Fibroblast of skin of abdomen (primary cell): ENCODE measurements at places on chromosomes 3 and 15.
A peak's percentile ranks its signal among the peaks of the same experiment; 100 is the strongest.

DNA sequence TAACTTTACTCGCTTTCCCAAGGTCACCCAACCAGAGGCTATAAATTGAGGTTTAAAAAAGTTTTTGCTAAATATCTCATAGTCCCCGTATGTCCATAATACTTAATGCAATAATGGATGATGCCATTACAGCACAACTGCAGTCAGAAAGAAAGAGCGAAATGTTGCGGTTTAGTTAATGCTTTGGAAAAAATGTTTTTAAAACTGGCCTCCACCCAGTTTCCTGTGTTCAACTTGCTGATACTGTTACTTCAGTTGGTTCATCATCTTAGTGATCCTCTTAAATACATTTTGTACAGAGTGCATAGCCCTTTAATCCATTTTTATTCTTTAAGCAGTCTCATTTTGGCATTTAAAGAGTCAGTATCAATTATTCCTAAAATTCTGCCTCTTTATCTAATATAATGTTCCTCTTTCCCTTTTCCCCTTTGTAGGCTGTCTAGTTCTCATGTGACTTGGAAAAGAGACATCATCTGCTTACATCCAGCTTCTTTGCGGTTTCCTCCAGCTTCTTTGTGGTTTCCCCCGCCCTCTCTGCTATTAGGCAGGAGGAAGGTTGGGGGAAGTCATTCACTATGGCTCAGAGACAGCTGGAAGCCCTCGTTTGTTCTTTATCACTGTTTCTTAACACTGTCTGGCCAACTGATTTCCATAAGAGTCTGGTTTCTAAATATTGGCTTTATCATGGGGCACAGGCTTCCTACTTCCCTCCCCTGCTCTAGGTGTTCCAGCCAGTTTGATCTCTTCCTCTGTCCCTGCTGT is 154.3 kb downstream of the GOLIM4 start:
- DNase-seq, result peak; percentile 94

DNA sequence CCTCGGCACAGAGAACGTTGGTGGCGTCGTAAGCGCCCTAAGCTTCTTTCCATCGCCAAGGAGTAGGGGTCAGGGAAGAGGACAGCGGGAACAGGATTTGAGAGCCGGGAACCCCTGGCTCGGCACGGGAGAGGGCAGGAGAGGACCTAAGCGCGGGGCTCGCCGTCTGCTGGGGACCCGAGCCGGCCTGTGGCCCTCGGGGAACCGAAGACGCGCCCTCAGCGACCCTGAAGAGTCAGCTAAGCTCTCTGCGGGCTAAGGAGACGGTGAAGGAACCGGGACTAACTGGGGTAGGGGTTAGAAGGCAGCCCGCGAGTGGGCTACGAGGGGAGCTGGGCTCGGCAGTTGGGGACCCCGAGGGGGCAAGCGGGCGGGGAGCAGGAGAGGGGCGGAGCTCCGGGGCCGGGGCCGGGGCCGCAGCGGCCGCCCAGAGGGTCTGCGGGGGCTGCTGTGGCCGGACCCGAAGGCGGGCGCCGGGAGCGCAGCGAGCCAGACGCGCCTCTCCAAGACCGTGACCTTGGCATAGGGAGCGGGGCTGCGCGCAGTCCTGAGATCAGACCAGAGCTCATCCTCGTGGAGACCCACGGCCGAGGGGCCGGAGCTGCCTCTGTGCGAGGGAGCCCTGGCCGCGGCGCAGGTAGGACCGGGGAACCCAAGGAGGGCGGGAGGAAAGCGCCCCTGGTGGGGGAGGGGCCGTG is 574 bp downstream of the CASR start:
- no peak for DNase-seq

- DNase-seq, result no peak
Observed at GRCh38 chr3:36762918-36763849, 1.2 kb downstream of the DCLK3 start.

DNA sequence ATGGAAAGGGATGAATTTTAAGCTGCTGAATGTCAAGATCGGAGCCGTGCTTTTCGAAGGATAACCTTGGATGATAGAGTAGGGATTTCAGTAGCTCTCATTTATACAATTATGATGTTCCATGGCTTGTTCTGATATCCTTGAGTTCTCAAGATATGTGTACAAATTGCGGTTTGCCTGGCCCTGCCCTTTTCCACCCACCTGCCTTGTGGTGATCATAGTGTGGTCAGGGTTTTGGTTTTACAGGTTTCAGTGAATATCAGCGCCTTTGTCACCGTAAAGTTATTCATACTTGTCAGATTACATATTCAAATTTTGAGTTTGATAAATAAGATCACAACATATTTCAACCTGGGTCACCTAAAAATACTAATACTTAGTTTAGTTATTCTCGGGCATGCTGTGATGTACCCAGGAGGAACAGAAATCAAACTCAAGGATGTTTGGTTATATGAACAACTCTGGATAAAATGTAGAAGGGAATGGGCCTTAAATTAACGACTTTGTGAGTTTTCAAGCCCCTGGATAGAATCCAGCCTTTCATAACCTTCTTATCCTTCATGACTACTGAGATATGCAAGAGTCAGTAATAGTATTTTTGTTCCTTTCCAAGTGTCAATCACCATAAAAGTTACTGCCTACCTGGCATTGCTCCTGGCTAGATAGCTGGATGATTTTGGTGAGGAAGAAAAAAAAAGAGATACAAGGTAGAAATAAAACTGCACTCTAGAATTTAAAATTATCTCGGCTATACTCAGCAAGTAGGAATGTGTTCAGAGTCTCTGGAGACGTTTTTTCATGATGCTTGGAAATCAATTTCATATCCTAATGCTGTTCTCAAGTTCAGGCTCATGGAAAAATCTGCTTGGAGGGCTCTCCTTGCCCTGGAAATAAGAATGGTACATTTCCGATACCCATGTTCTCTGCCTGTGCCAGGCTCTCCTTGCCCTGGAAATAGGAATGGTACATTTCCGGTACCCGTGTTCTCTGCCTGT is 209.2 kb upstream of the TPRG1 start:
- peak; percentile 10 for DNase-seq

DNA sequence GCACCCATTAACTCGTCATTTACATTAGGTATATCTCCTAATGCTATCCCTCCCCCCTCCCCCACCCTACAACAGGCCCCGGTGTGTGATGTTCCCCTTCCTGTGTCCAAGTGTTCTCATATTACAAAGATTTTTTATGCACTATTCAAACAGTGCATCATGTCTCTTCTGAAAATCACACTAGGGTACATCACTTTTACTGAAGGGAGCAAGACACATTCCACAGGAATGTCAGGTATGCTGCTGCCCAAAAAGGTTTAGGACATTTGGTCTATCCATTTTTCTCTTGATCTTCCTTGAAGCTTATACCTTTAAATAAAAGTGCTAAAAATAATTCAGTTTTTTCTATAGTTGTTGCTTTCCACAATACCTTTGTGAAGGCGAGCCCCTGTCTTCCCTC is 9.2 kb upstream of the EPHA3 start:
- DNase-seq, result peak; percentile 35

- no peak for DNase-seq
Observed at GRCh38 chr3:42270561-42270960, 4.6 kb upstream of the CCK start.

GRCh38 chr15:36769098-36769497 is 189.7 kb downstream of the CDIN1 start:
- DNase-seq, result peak; percentile 82

DNA sequence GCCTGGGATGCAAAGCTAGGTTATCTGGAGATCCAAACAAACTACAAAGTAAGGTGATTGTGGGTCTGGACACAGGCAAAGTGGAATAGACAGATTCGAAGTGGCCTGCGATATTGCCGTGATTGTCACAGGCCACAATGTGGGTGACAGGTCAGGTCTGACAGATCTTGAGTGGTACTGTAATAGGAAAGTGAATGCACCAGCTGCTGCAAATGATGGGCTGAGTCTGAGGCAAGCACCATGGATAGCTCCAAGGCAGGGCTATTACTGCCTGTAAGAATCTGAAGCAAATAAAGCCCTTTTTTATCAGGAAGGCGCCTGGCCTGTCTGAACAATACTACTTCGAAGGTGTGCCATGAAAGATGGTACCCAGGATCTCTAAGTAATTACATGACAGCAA is 10.0 kb downstream of the ARMC8 start:
- peak; percentile 28 for DNase-seq

- DNase-seq, result no peak
Observed at GRCh38 chr15:62253294-62253693, 88.2 kb upstream of the C2CD4B start.

DNA sequence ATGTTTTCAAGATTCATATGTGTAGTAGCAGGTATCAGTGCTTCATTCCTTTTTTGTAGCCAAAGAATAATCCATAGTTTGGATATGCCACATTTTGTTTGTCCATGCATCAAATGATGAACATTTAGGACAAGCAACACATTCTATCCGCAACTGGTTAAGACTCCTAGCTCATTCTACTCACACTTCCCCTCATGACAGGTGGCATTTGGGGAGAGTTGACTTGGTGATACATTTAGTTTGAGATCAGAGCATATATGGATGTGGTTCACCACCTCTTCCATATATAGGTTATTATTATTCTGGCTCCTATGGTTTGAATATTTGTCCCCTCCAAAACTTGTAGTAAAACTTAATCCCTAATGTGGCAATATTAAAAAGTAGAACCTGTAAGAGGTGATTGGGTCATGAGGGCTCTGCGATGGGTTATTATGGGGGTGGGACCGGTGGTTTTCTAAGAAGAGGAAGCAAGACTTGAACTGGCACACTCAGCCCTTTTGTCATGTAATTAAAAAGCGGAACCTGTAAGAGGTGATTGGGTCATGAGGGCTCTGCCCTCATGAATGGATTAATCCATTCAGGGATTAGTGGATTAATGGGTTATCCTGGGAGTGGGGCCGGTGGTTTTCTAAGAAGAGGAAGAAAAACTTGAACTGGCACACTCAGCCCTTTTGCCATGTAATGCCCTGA is 75.3 kb upstream of the HRH1 start:
- DNase-seq, result no peak
